ENCODE measurements at places on chromosomes 7 and 10. TPM values are rescaled to one million over a fixed set of nuclear protein-coding genes. Genes with fewer than 3 reads are reported as not detected.

DNA sequence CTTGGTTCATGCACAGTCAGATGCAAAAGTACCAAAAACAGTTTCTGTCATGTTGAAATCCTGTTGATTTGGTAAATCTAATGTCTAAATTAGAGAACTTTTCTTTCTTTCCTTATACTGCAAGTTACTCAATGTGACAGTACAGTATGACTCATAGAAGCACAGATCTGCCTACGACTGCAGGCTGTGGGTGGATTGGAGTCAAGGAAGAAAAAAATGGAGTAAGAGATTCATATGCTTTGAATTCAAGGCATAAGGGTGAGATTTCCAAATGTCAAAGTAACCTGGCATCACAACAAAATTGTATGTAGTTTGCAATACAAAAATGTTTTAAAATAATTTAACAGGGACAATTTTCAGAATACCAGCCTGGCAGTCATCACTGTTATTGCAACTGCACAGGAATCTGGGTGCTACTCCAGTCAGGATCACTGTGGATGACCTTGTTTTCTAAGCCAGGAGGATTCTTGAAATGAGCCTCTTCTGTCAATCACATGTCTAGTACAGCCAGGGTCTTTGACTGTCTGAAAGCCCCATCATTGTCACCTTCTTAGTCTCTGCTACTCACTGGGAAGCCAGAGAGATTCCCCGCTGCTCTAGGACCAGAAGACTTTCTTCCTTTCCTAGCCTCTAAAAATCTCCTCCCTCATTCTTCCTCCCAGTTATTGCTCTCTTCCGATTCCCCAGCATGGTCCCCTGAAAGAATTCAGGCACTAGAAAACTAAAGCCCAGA is 83.6 kb downstream of the CD36 start:
- DNase-seq: no peak
- peaks cover 20% of the 10 kb centered on the region for H3K4me1 ChIP-seq
- H3K27me3 ChIP-seq: no peaks in the 10 kb centered on the region
- H3K4me3 ChIP-seq: no peak overlapping the region

DLX6 gene
- not detected for total RNA-seq

DNA sequence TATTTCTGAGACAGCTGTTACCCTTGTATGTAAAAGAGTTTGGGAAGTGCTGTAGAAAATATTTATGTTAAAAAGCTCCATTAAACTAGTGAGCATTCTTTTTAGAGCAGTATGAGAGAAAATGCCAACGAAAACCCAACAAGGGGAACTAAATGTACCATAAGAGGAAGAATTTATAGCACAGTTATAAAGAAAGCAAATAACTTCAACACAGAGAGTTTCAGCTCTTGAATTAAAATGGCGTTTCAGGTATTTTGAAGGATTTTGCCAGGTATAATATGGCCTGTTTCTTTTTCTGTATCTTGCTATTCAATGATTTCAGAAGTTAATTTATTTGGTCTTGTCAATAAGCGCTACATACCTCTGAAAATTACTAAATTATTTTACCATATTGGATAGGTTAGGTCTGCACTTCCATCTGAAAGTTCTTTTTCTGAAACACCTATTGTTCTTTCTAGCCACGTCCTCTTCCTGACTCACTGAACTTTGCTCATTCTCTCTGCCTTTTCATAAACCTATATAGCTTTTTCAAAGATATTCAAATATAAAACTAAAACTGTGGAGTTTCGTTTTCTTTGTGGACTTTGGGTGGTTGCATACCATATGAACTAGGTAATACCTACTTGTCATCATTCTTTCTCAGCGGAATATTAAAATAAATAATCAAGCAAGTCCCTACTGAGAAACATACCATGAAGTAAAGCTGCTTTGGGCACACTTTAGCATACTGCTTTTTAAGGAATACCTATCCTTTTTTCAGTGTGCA is 136.1 kb downstream of the SEMA3A start:
- H3K36me3 ChIP-seq: no peaks in the 10 kb centered on the region
- no peaks in the 10 kb centered on the region for H3K27me3 ChIP-seq
- H3K4me1 ChIP-seq: no peaks in the 10 kb centered on the region
- no peak overlapping the region for H3K27ac ChIP-seq
- no peak for DNase-seq
- H3K4me3 ChIP-seq: no peak overlapping the region

HERC4 gene
- total RNA-seq: 39.3 TPM

CPED1 gene
- 0.25 TPM for total RNA-seq

GNAT3 gene
- not detected for total RNA-seq

SH2B2 gene
- 18.7 TPM for total RNA-seq

DNA sequence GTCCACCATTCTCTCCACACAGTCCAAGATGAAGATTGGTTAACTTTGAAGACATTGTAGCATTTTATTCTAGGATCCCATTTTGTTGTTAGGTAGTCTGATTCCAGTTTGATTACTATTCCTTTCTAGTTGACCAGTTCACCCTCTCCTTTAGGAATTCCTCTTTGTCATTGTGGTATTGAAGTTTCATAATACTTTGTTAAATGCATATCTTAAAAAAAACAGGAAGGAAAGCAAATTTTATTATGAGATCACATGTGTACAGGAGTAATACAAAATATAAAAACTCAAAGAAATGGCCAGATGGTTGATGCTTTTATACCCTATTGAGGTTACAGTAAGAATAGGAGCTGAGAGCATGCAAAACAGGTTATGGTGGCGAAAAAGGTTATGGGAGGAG is 15.5 kb upstream of the SEMA3C start:
- no peak overlapping the region for H3K27ac ChIP-seq
- H3K27me3 ChIP-seq: no peaks in the 10 kb centered on the region
- H3K4me3 ChIP-seq: no peak overlapping the region

CFAP58 gene
- total RNA-seq: 0.71 TPM

INPP5A gene
- 27.5 TPM for total RNA-seq

TYW1B gene
- 11.5 TPM for total RNA-seq

CLDN3 gene
- total RNA-seq: 19.1 TPM

DNA sequence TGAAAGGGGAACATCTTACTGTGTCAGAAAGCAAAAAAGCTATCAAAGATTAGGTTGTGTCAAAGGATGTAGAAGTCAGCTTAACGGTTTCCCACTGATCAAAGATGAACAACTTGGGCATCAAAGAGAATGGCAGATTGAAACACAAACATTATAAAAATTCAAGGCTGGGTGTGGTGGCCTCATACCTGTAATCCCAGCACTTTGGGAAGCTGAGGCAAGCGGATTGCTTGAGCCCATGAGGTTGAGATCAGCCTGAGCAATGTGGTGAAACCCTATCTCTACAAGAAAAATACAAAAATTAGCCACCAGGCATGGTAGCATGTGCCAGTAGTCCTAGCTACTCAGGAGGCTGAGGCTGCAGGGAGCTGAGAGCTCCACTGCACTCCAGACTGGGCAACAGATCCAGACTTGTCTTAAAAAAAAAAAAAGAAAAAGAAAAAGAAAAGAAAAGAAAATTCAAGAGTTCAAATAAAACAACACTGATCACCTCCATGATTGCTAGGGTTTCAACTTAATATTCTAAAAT is 34.5 kb downstream of the RTKN2 start:
- no peak overlapping the region for H3K4me3 ChIP-seq
- no peaks in the 10 kb centered on the region for H3K27me3 ChIP-seq
- peaks cover 3% of the 10 kb centered on the region for H3K4me1 ChIP-seq

GRCh38 chr10:123831259-123831658 is 60.3 kb downstream of the CPXM2 start:
- H3K36me3 ChIP-seq: no peaks in the 10 kb centered on the region
- no peaks in the 10 kb centered on the region for H3K27me3 ChIP-seq
- no peaks in the 10 kb centered on the region for H3K4me1 ChIP-seq
- no peak overlapping the region for H3K27ac ChIP-seq

ERVW-1 gene
- not detected for total RNA-seq

DNA sequence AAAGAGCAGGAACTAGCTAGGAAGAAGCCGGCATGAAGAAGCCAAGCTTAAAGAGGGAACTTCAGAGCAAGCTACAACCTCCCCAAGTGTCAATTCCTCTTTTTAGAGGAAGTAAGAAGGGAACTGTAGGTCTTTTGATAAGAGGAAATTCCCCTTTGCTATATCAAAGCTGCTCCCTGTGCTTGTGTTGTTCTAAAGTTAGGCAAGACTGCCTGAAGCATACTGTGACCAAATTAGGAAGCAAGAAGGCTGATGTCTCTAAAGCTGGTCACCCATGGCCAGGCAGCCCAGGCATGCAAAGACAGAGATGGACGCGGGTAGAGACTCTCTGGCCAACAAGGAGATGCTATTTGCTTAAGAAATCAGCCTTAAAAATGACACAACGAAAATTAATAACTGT is 87.9 kb downstream of the RNF216 start:
- H3K4me1 ChIP-seq: no peaks in the 10 kb centered on the region
- 0 out of 2 replicates have a peak, but pooled peaks cover 2% of the 10 kb centered on the region for H3K36me3 ChIP-seq
- no peak overlapping the region for H3K4me3 ChIP-seq
- H3K27ac ChIP-seq: no peak overlapping the region
- H3K27me3 ChIP-seq: no peaks in the 10 kb centered on the region

DNA sequence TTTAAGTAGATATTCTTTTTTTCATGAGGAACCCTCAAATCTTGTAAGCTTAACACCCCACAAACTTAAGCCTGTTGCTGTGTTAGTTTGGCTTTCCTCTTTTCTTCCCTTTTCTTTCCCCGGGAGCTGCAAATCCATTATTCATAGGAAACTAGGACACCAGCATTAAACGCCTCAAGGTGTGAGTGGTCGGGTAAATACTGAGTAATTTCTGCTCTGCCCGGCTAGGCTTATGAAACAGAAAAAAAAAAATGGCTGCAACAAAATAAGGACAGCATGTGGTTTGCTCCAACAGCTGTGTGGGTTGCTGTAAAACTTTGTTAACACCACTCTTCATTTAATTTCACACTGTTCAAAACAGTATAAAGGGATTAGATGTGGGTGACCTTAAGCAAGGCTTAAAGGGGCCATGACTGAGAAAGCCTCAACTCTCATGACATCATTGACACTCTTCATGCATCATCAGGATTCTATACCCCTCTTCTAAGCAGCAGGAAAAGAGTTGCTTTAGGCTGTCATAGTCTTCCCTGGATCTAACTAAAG is 104.1 kb downstream of the AOAH start:
- peaks cover 4% of the 10 kb centered on the region for H3K4me1 ChIP-seq
- no peaks in the 10 kb centered on the region for H3K27me3 ChIP-seq
- no peak overlapping the region for H3K27ac ChIP-seq
- DNase-seq: no peak

PRSS37 gene
- total RNA-seq: not detected

- no peaks in the 10 kb centered on the region for H3K27me3 ChIP-seq
- no peak overlapping the region for H3K4me3 ChIP-seq
- no peaks in the 10 kb centered on the region for H3K4me1 ChIP-seq
- peaks cover under 1% of the 10 kb centered on the region for H3K36me3 ChIP-seq
- no peak for DNase-seq
These were observed 67.5 kb downstream of the MAD1L1 start for GRCh38 chr7:2165239-2165609.

PNLIP gene
- total RNA-seq: not detected

- no peaks in the 10 kb centered on the region for H3K27me3 ChIP-seq
- H3K4me1 ChIP-seq: no peaks in the 10 kb centered on the region
- no peaks in the 10 kb centered on the region for H3K36me3 ChIP-seq
- H3K27ac ChIP-seq: no peak overlapping the region
These were observed 286.1 kb upstream of the KLF6 start for GRCh38 chr10:4070921-4071660.

GRCh38 chr10:107718864-107719263 is 554.4 kb upstream of the SORCS1 start:
- H3K36me3 ChIP-seq: no peaks in the 10 kb centered on the region
- peaks cover 1% of the 10 kb centered on the region for H3K27me3 ChIP-seq
- H3K4me1 ChIP-seq: no peaks in the 10 kb centered on the region
- no peak overlapping the region for H3K4me3 ChIP-seq

RTKN2 gene
- 22.1 TPM for total RNA-seq

GRCh38 chr7:156073366-156074052 is 261.2 kb upstream of the SHH start:
- H3K36me3 ChIP-seq: no peaks in the 10 kb centered on the region
- H3K27ac ChIP-seq: no peak overlapping the region
- H3K27me3 ChIP-seq: no peaks in the 10 kb centered on the region
- no peak for DNase-seq
- H3K4me1 ChIP-seq: no peaks in the 10 kb centered on the region

GRCh38 chr10:116115797-116116196 is 157.2 kb downstream of the GFRA1 start:
- H3K36me3 ChIP-seq: no peaks in the 10 kb centered on the region
- H3K27ac ChIP-seq: no peak overlapping the region
- H3K27me3 ChIP-seq: no peaks in the 10 kb centered on the region
- no peak overlapping the region for H3K4me3 ChIP-seq

TBXAS1 gene
- total RNA-seq: 1.1 TPM

DNA sequence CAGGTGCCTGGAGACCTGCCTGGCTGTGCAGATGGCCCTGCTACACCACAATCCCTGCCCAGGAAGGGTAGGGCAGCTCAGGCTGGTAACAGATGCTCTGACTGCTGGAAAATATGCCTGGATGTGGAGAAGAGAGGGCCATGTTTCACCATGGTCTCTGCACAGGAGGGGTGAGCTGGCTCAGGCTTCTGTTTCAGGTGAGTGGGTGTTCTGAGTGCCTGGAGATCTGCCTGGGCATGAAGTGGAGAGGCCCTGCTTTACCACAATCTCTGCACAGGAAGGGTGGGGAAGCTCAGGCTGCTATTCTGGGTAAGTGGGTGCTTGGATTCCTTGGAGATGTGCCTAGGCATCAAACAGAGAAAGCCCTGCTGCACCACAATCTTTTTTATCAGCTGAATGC is 350.1 kb downstream of the KIF20B start:
- no peaks in the 10 kb centered on the region for H3K27me3 ChIP-seq
- no peak overlapping the region for H3K4me3 ChIP-seq
- H3K27ac ChIP-seq: no peak overlapping the region
- no peak for DNase-seq
- H3K36me3 ChIP-seq: no peaks in the 10 kb centered on the region

HTR7 gene
- total RNA-seq: 26.9 TPM

PNLIPRP1 gene
- not detected for total RNA-seq

DNA sequence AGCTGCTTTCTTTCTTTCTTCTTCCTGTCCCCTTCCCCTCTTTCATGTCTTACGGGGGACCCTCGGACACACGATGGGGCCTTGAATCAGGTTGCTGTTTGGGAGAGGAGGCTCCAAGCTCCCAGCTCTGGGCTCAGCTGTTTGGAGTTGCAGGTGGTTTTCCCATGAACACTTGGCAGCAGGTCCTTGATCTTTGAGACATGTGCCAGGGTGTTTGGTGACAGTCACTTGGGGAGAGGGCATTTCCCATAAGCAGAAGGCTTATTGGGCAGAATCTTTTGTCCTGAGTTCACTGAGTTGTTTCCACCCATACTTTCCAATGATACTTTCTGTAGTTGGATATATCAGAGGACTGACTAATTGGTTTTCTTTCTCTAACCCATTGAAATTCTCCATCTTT is 104.7 kb upstream of the SH2B2 start:
- no peak for DNase-seq
- no peak overlapping the region for H3K4me3 ChIP-seq
- H3K4me1 ChIP-seq: no peaks in the 10 kb centered on the region
- H3K27me3 ChIP-seq: no peaks in the 10 kb centered on the region
- H3K27ac ChIP-seq: no peak overlapping the region
- no peaks in the 10 kb centered on the region for H3K36me3 ChIP-seq

DNA sequence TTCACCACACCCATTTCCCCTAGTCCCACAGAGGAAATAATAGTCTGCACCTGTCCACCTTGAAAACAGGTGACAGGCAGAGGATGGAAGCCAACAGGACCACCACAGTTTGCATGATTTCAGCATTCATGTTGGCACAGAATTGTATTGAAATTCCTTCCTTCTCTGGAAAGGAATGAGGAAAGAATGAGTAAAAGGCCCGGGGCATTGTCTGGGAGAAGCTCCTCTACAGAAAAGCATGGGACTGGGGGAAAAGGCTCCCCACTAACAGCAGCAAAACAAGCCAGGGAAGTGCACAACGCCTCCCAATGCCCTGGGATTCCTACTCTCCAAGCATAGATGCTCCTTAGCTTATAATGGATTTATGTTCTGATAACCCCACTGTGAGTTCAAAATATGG is 28.5 kb upstream of the TOMM7 start:
- H3K27ac ChIP-seq: no peak overlapping the region
- peaks cover 12% of the 10 kb centered on the region for H3K4me1 ChIP-seq
- H3K27me3 ChIP-seq: no peaks in the 10 kb centered on the region

Measured in H1 (cell line).